Mesenteric fat pad (tissue), 1 donor: ENCODE measurements at places on chromosomes 13 and 19. TPM values are rescaled to one million over a fixed set of nuclear protein-coding genes. Genes with fewer than 3 reads are reported as not detected.

The RASGRP4 gene
- total RNA-seq: 8.4 TPM

The FLT3 gene
- 0.55 TPM for total RNA-seq

The IGFL3 gene
- not detected for total RNA-seq

The CTXN1 gene
- total RNA-seq: 0.96 TPM

The STX10 gene
- total RNA-seq: 45.4 TPM

The PSG6 gene
- not detected for total RNA-seq

The IGFL1 gene
- not detected for total RNA-seq

The KRTDAP gene
- not detected for total RNA-seq

The ENOX1 gene
- 8.2 TPM for total RNA-seq

The TPRX2 gene
- not detected for total RNA-seq

The ZNF418 gene
- total RNA-seq: 5.2 TPM

The TFPT gene
- total RNA-seq: 16.7 TPM

The ZNF880 gene
- total RNA-seq: 13.6 TPM

The ZNF177 gene
- 0.48 TPM for total RNA-seq
